ENCODE measurements at places on chromosomes 1 and 21. TPM values are rescaled to one million over a fixed set of nuclear protein-coding genes. Genes with fewer than 3 reads are reported as not detected.

Gene PADI4
- total RNA-seq: 0.22 TPM

Gene EXO1
- total RNA-seq: 0.44 TPM

Gene C8A
- not detected for total RNA-seq

Gene COQ8A
- 357 TPM for total RNA-seq

Gene WNT4
- not detected for total RNA-seq

Gene CR1
- total RNA-seq: 2.0 TPM

Gene KCNK2
- total RNA-seq: 0.08 TPM

Gene F13B
- total RNA-seq: not detected

Gene G0S2
- 307 TPM for total RNA-seq

Gene GPR52
- 0.91 TPM for total RNA-seq

Gene OR2L5
- not detected for total RNA-seq

Gene TMEM82
- not detected for total RNA-seq

Gene ANKRD45
- 0.25 TPM for total RNA-seq

Gene HENMT1
- total RNA-seq: 1.4 TPM

Gene SVBP
- total RNA-seq: 10.9 TPM

Gene ZBED6
- total RNA-seq: 11.1 TPM

Gene OVAAL
- total RNA-seq: 5.3 TPM

Gene COL16A1
- total RNA-seq: 18.3 TPM

Gene FAM163A
- 0.16 TPM for total RNA-seq

Gene ZNF593OS
- total RNA-seq: not detected

Gene OPTC
- total RNA-seq: not detected

Gene ITGB3BP
- total RNA-seq: 10.9 TPM

Gene RHD
- not detected for total RNA-seq

Gene AGO1
- total RNA-seq: 18.8 TPM

Gene GFI1
- 0.25 TPM for total RNA-seq

Gene TXNIP
- 753 TPM for total RNA-seq

Gene GBP7
- total RNA-seq: 0.11 TPM

Gene HSD3B2
- total RNA-seq: not detected

Gene SELE
- 0.44 TPM for total RNA-seq

Gene FCGR3B
- 1.5 TPM for total RNA-seq

Gene CELF3
- not detected for total RNA-seq
